Fibroblast of lung (primary cell): ENCODE measurements at places on chromosomes 12 and 14. TPM values are rescaled to one million over a fixed set of nuclear protein-coding genes. Genes with fewer than 3 reads are reported as not detected.

ZDHHC22 gene
- not detected in 2 replicates for total RNA-seq

PIANP gene
- under 0.01 and 0.17 TPM in 2 replicates for total RNA-seq

CCDC197 gene
- not detected in 2 replicates for total RNA-seq

KRT7 gene
- 3.1 and 3.5 TPM in 2 replicates for total RNA-seq

RPL36AL gene
- 281 and 528 TPM in 2 replicates for total RNA-seq

KCNC2 gene
- not detected in 2 replicates for total RNA-seq

VRTN gene
- total RNA-seq = not detected in 2 replicates

DNAJC22 gene
- total RNA-seq = 4.6 and 4.8 TPM in 2 replicates
